Omental fat pad (tissue), 4 donors: ENCODE measurements at places on chromosomes 5 and 9.

DNA sequence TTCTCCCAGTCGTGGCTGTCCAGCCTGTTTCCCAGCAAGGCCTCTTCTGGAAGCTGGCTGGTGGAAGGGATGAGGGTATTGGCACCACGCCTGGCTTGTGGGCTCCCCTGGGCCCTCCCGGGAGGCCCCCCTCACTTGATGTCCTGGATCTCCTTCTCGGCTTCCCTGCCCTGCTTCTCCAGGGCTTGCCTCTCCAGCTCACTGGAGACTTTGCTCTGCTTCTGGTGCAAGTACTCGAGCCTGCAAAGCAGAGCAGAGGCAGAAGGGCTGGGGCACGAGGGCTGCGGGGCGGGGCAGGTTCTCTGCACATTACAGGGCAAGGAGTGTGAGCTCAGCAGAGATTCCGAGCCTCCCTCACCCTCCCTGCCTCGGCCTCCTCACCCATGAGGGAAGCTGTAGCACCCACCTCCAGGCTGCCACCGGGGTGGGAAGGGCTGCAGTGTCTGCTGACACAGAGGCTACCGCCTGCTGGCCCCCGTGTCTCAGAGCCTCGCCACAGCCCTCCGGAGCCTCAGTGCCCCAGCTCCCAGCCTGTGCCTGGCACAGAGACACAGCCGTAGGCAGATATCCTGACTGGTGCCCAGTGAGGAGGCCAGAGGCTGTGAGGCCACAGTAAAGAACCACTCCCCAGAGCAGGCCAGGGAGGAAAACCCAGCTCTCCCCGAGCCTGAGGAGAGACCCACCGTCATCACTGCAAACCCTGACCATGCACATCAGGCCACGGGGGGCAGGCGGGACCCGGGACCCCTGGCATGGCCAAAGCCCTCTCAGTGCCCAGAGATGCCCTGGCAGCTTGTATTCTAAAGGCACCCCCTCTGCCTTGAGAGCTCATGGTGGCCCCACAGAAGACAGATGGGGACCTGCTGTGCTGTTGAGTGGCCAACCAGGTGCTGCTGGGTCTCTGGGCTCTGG is 7.2 kb downstream of the SNAPC4 start:
- DNase-seq: no peak

- DNase-seq: no peak
Observed at GRCh38 chr5:142095651-142096330, 12.8 kb upstream of the NDFIP1 start.

GRCh38 chr5:10838038-10838437 is 77.0 kb upstream of the DAP start:
- no peak for DNase-seq

DNA sequence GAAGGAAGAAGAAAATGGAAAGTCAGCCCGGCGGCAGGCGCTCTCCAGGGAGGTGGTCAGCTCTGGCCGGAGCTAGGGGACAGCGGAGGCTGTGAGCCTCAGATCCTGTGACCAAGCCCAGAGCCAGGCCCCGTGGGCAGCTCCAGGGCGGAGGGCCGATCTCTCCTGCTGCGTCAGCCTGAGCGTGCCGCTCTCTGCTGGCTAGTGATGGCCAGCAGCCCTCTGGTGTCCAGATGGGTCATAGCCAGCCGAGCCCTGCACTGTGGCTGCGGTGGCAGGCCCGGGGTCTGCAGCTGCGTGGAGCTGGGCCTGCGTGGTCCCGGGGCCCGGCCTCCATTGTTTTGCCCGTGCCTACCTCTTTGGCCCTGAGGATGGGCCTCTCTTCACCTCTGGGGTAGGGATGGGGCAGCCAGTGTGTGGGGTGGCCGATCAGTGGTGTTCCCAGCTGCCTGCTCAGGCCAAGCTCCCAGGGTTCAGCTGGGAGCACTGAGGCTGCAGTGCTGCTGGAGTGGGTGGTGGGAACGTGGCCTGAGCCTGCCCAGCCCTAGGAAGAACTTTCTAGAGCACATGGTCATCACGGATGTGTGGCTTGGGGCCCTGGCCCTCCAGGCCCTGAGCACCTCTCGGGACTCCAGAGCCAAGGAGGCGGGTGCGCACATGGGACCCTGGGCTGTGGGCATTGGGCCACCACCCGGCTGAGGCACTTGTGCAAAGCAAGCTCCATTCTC is 17.1 kb upstream of the NRARP start:
- DNase-seq: peak; percentile 19

- no peak for DNase-seq
Observed at GRCh38 chr9:134606951-134607731, 34.5 kb upstream of the COL5A1 start.

- DNase-seq: no peak
Observed at GRCh38 chr9:107249665-107250285, 33.3 kb upstream of the RAD23B start.
